Activated CD4-positive, alpha-beta T cell treated with anti-CD3 and anti-CD28 coated beads, Interleukin-2, amount 10 ng/mL, durations not matched to agents 24 days and 14 days (primary cell): ENCODE measurements at places on chromosomes 6 and 20. TPM values are rescaled to one million over a fixed set of nuclear protein-coding genes. Genes with fewer than 3 reads are reported as not detected.
A peak's percentile ranks its signal among the peaks of the same experiment; 100 is the strongest.

OVOL2 gene
- not detected in 2 replicates for total RNA-seq

SRSF12 gene
- 0.05 TPM in 1 of 2 replicates, not detected in the other for total RNA-seq

RGS17 gene
- not detected in 2 replicates for total RNA-seq

TRIM40 gene
- not detected in 2 replicates for total RNA-seq

FAXC gene
- total RNA-seq, result not detected in 2 replicates

GRCh38 chr6:117555882-117556498 is 46.3 kb downstream of the GOPC start:
- peaks cover 2% of the 10 kb centered on the region for H3K27me3 ChIP-seq
- no peak overlapping the region for H3K27ac ChIP-seq
- no peak overlapping the region for H3K4me3 ChIP-seq
- peak; percentile 86 for DNase-seq

GRCh38 chr6:32216998-32217397 is 6.9 kb downstream of the NOTCH4 start:
- H3K4me3 ChIP-seq, result no peak overlapping the region
- no peak for DNase-seq
- no peaks in the 10 kb centered on the region for H3K4me1 ChIP-seq
- H3K27ac ChIP-seq, result no peak overlapping the region
- no peaks in the 10 kb centered on the region for H3K36me3 ChIP-seq

GRCh38 chr6:15183979-15184378 is 61.9 kb upstream of the JARID2 start:
- peak overlapping the region; percentile 92 for H3K27ac ChIP-seq
- peak; percentile 57 for DNase-seq
- H3K36me3 ChIP-seq, result no peaks in the 10 kb centered on the region
- peaks cover 16% of the 10 kb centered on the region for H3K4me1 ChIP-seq
- H3K27me3 ChIP-seq, result no peaks in the 10 kb centered on the region
- H3K4me3 ChIP-seq, result peak overlapping the region; percentile 18

DNA sequence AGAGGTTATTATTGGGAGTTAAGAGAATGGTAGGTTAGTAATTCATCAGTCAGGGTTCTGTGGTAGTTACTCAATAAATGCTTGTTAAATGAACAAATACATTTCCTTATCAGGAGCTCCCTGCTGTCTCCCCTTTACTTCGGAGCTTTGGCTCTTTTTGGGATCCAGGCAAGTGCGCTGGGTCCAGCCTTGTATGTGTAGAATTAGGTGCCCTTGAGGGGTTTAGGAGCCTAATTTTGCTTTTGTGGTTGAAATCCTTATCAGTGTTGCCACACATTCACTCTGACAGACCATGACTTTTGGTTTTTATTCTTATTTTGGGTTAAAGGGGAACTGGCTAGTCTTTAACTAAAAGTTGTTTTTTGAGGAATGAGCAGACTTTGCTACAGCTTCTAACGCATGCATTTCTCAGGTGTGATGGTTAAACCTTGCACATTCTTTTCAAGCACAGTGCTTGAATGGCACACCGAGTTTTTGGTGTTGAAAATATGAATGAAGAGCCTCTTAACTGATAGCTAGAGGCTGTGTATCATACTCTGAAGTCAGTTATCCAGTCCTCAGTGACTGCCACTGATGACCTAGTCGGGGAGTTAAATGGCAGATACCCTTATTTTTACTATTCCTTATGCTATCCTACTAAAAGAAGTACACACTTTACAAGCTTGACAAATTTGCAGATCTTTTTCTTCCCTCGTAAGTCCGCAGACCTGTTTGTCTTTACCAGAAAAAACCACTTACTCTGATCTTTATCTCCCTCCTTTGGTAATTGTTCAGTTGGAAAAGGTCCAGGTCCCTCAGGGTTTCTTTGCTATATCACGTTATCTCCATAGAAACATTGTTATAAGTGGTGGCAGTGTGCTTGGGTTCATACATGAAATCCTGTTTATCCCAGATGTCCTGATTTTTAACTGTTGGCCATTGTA is 50.7 kb upstream of the PLCG1 start:
- no peaks in the 10 kb centered on the region for H3K27me3 ChIP-seq
- H3K36me3 ChIP-seq, result peaks cover 64% of the 10 kb centered on the region
- H3K27ac ChIP-seq, result no peak overlapping the region
- peak overlapping the region; percentile 6 for H3K4me3 ChIP-seq

GRCh38 chr6:122726649-122727048 is 52.9 kb upstream of the FABP7 start:
- H3K27ac ChIP-seq, result no peak overlapping the region
- H3K4me1 ChIP-seq, result no peaks in the 10 kb centered on the region
- H3K36me3 ChIP-seq, result no peaks in the 10 kb centered on the region
- peaks cover 1% of the 10 kb centered on the region for H3K27me3 ChIP-seq
- no peak for DNase-seq

- H3K36me3 ChIP-seq, result no peaks in the 10 kb centered on the region
- no peak overlapping the region for H3K4me3 ChIP-seq
- no peaks in the 10 kb centered on the region for H3K4me1 ChIP-seq
- peaks cover 8% of the 10 kb centered on the region for H3K27me3 ChIP-seq
These were observed 34.3 kb upstream of the MCUR1 start for GRCh38 chr6:13848522-13849150.

DNA sequence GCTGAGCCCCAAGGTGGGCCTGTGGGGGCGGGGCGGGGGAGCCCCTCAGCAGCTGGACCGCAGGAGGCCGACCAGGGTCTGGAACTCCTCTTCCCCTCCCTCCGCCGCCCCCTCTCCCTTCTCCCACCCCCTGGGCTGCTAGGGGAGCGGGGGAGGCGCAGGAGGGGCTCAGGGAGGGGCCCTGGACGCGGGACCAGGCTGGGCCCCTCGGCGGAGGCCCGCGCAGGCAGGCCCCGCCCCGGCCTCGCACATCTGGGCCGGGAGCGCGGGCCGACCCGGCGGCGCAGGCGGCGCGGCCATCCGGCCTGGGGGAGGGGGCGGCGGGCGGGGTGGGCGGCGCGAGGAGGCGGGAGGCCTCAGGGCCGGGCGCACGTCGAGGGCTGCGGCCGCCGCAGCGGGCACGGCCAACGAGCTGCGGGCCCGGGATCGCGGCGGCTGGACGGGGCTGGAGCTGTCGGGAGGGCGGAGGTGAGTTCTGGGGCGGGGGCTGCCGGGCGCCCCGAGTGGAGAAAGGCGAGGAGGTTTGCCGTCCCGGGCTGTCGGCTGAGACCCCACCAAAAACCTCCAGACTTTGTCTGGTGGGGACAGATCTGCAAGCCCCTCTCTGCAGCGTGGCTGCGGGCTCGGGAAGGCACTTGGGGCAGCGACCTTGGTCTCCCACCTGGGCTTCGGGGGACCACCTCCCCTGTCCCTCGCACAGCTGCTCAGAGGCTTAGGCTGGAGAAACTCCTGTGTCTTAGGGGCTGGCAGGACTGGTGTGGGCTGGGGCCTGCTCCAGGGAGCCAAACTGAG is at the start of gene HSPA12B:
HSPA12B (plus strand) TSS at position 359 of the 792 bp plus-strand sequence. CDS start 5,990 bp downstream, outside the sequence.
- H3K4me3 ChIP-seq, result no peak within 1 kb of the TSS
- DNase-seq, result no peak
- H3K36me3 ChIP-seq, result no peaks in the 10 kb centered on the region
- peaks cover 4% of the 10 kb centered on the region for H3K4me1 ChIP-seq
- no peak within 1 kb of the TSS for H3K27ac ChIP-seq

GRCh38 chr6:117483645-117484016 is 1.2 kb downstream of the DCBLD1 start:
- H3K27me3 ChIP-seq, result peaks cover 54% of the 10 kb centered on the region
- peaks cover 2% of the 10 kb centered on the region for H3K36me3 ChIP-seq
- peak overlapping the region; percentile 86 for H3K27ac ChIP-seq
- peak overlapping the region; percentile 95 for H3K4me3 ChIP-seq
- peaks cover 16% of the 10 kb centered on the region for H3K4me1 ChIP-seq
- peak; percentile 76 for DNase-seq

DNA sequence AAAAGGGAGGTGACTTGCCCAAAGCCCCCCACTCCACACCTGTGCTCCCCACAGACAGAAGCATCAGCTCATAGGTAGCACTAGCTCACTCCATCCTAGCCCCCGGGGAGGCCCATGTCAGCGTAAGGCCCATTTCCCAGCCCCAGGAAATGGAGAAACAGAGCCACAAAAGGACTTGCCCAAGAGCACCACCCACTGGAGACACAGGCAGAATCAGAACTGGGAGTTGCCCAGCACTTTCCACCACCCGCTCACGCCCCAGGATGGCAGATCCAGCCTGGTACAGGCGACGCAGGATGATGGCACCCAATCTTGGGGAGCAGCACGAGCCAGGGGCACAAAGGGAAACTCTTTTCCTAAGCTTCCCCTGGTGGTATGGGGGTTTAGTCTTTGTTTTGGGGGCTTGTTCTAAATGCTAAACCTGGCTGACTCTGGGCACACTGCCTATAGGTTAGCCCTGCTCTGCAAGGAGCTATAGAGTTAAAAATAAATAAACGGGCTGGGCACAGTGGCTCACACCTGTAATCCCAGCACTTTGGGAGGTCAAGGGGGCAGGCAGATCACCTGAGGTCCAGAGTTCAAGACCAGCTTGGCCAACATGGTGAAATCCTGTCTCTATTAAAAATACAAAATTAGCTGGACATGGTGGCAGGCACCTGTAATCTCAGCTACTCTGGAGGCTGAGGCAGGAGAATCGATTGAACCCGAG is 11.8 kb downstream of the C20orf203 start:
- peaks cover 4% of the 10 kb centered on the region for H3K4me1 ChIP-seq
- H3K27ac ChIP-seq, result no peak overlapping the region
- peaks cover 4% of the 10 kb centered on the region for H3K36me3 ChIP-seq
- H3K27me3 ChIP-seq, result no peaks in the 10 kb centered on the region
- H3K4me3 ChIP-seq, result no peak overlapping the region

GRCh38 chr6:148222846-148223245 is 119.8 kb upstream of the SASH1 start:
- H3K4me1 ChIP-seq, result no peaks in the 10 kb centered on the region
- H3K4me3 ChIP-seq, result no peak overlapping the region
- no peaks in the 10 kb centered on the region for H3K36me3 ChIP-seq
- no peak overlapping the region for H3K27ac ChIP-seq

- no peaks in the 10 kb centered on the region for H3K27me3 ChIP-seq
- H3K36me3 ChIP-seq, result no peaks in the 10 kb centered on the region
- H3K4me3 ChIP-seq, result no peak overlapping the region
- no peaks in the 10 kb centered on the region for H3K4me1 ChIP-seq
- no peak for DNase-seq
- H3K27ac ChIP-seq, result no peak overlapping the region
These were observed 101.6 kb downstream of the DLL1 start for GRCh38 chr6:170189236-170189635.

DNA sequence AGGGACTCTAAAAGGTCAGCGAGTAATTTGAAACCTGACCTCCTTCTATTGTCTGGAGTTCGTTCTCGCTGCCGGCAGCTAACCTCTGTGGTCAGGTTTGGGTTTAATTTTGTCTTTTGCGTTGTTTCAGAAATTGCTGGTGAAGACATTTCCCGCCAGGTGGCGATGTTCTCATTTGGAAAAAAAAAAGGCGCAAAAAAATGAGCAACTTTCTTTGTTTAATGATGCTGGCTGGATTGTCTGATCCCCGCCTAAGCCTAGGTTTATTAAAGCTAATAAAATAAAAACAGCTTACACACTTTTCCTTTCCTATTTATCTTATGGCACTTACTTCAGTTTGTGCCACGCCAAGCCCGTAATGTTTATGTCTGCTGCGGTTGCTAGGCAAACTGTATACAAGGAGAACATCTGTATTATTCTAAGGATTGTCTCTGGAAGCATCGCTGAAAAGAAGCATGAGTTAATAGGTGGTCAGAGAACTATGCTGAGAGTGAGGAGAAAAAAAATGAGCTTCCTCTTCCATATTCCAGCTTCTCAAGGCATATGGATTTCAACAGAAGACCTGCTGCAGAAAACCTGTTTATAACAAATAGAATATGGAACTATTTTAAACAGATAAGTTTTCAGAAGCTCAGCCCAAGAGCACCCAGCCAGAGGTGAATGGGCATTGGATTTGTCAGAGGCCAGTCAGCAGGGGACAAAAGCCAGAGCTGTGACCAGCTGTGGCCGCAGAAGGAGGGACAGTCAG is 205.7 kb downstream of the DOK5 start:
- H3K4me3 ChIP-seq, result no peak overlapping the region
- no peaks in the 10 kb centered on the region for H3K4me1 ChIP-seq
- peaks cover 4% of the 10 kb centered on the region for H3K27me3 ChIP-seq
- H3K36me3 ChIP-seq, result no peaks in the 10 kb centered on the region
- peak; percentile 72 for DNase-seq
